ENCODE measurements at places on chromosomes 2 and 18.

DNA sequence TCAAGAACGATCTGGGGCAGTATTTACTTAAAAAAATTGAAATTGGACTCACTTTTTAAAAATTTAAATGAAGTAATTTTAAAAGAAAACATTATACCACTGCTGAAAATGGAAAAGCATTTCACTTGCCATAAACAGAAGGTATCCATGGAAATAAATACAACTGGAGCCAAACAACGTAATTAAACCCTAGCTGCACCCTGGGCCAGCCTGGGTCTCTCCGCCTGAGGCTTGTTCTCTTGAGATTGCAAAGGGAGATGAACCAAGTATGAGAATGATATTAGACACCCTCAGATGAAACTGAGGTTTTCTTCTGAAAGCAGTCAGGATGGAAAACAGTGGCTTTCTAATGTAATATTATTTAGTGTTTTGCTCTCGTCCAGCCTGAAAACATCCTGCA is 264.4 kb downstream of the KCNE4 start:
- no peaks in the 10 kb centered on the region for H3K27me3 ChIP-seq
- H3K4me3 ChIP-seq: no peak overlapping the region
- no peaks in the 10 kb centered on the region for H3K4me1 ChIP-seq
- no peaks in the 10 kb centered on the region for H3K36me3 ChIP-seq
- no peak for DNase-seq

- no peak overlapping the region for H3K4me3 ChIP-seq
- H3K27ac ChIP-seq: peak overlapping the region; percentile 5
- no peaks in the 10 kb centered on the region for H3K27me3 ChIP-seq
- peaks cover 75% of the 10 kb centered on the region for H3K4me1 ChIP-seq
- peak; percentile 69 for DNase-seq
Measured at GRCh38 chr2:42196403-42197267, 27.5 kb downstream of the EML4 start.

DNA sequence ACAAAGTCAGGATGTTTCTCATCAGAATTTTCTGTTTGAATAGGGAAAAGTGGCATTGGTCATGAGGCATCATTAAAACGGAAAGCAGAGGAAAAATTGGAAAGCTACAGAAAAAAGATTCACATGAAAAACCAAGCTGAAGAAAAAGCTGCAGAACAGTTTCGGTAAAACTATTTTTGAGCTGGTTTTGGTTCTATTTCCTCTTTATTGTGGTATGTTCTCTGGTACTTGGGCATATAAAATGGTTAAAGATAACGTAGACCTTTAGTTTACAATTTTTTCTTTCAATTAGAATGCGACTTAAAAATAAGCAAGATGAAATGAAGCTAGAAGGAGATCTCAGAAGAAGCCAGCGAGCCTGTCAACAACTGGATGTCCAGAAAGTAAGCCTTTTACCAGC is 7.6 kb downstream of the GPATCH11 start:
- peaks cover 81% of the 10 kb centered on the region for H3K36me3 ChIP-seq
- no peak overlapping the region for H3K4me3 ChIP-seq
- peaks cover 28% of the 10 kb centered on the region for H3K4me1 ChIP-seq
- no peak overlapping the region for H3K27ac ChIP-seq

DNA sequence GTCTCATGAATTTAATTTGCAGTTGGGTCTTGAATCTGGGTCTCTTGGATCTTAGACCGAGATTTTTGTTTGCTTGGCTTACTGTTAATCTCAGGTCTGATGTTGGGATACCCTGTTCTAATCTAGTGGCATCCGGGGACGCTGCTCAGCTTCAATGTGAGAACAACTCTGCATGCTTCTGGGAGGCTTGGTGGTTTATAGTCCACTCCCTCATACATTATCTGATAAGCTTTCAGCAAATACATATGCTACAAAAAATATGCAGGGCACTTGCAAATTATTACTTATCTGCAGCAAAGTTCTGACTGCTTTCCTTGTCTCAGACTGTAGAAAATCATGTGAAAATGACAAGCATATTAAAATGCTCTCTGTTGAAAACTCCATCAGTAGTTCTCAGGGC is 39.4 kb downstream of the RNF144A start:
- DNase-seq: no peak
- H3K4me3 ChIP-seq: no peak overlapping the region
- H3K4me1 ChIP-seq: peaks cover 69% of the 10 kb centered on the region
- no peaks in the 10 kb centered on the region for H3K36me3 ChIP-seq
- H3K27me3 ChIP-seq: no peaks in the 10 kb centered on the region

GRCh38 chr2:33292063-33292462 is 184.4 kb upstream of the RASGRP3 start:
- no peaks in the 10 kb centered on the region for H3K4me1 ChIP-seq
- no peaks in the 10 kb centered on the region for H3K36me3 ChIP-seq
- no peak overlapping the region for H3K4me3 ChIP-seq
- peaks cover 2% of the 10 kb centered on the region for H3K27me3 ChIP-seq
- no peak for DNase-seq
- no peak overlapping the region for H3K27ac ChIP-seq

- no peak for DNase-seq
- H3K4me3 ChIP-seq: no peak overlapping the region
- H3K36me3 ChIP-seq: peaks cover 3% of the 10 kb centered on the region
- H3K27me3 ChIP-seq: peaks cover 2% of the 10 kb centered on the region
- H3K4me1 ChIP-seq: peaks cover 16% of the 10 kb centered on the region
- H3K27ac ChIP-seq: peak overlapping the region; percentile 54
Measured at GRCh38 chr18:62771494-62772270, 56.3 kb downstream of the PHLPP1 start.

- no peak for DNase-seq
- H3K4me3 ChIP-seq: no peak overlapping the region
- H3K36me3 ChIP-seq: no peaks in the 10 kb centered on the region
- H3K27ac ChIP-seq: no peak overlapping the region
Measured at GRCh38 chr2:34492561-34493455, 893.7 kb upstream of the FAM98A start.

All from naive thymus-derived CD8-positive, alpha-beta T cell (primary cell).